ENCODE measurements at places on chromosomes 4 and X.

DNA sequence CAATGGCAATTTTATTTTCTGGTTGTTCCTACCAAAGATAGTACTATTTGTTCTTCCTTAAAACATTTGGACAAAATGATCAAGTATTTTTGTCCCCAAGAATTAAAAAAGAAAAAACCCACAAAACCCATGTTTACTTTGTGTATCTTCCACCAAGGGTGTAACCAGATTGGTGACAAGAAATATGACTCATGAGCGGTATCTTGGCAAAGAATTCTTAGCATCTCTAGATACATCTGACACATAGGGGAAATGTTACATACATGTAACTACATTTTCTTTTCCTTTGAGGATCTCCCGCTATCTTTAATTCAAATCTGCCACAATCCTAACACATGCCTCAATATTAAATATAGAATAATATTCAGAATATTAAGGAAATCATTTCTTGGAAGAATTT is 78.7 kb downstream of the WDFY3 start:
- DNase-seq = no peak

DNA sequence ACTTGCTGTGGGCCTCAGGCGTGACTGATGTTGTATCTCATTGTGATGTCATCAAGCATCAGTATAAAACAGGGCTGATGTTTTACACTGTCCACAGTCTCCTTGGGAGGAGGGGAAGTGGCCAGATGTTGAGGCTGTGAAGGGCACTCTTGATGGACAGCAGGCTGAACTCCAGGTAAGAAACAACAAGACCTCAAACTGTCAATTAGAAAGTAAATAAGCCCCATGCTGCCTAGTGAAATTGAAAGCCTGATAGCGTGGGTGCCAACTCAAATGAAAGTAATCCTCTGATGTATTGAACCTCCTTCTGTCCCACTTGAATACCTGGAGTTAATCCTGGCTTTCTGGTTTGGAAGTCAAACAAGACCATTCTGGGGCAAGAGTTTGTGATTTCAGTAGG is 19.7 kb downstream of the VSIG1 start:
- DNase-seq = no peak

DNA sequence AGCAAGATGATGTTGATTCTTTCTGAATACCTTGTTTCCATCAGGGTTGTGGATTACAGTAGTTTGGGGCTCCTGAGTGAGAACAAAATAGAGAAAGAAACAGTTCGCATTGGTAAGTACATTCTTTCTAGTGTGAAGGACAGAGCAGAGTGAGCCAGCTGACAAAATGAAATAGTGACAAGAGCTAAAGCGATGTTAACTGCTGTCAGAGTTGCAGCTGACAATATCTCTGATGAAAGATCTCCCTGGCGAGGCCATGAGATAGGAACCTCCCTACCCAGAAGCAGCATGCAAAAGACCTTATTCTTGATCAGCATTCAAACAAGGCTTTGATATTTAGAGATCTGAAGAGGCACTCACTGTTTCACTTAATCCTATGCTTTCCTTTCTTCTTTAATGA is 258.6 kb downstream of the CAMK2D start:
- DNase-seq = no peak

GRCh38 chr4:154478547-154478946 is 13.1 kb downstream of the DCHS2 start:
- no peak for DNase-seq

DNA sequence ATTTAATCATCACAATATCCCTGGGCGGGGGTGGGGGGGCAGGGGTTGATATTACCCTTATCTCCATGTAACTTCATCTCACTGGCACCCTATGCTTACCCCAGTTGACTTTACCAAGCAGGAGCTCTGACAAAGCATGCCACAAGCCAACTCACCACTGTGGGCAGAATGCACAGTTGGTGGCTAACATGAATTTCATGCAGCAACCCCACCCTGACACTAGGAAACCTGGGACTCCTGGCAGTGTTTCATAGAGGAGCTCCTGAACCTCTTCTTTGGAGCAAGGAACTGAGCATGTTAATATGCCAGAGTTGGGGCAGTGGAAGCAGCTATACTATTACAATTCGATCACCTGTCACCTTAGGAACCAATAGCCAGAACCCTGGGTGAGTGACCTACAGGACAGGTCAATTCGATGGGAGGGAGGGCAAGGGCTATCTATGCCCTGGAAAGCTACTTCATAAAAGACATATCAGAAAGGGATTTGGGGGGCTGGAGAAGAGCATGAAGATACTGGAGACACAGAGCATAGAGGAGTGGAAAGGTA is 97.2 kb upstream of the ACSL4 start:
- no peak for DNase-seq

DNA sequence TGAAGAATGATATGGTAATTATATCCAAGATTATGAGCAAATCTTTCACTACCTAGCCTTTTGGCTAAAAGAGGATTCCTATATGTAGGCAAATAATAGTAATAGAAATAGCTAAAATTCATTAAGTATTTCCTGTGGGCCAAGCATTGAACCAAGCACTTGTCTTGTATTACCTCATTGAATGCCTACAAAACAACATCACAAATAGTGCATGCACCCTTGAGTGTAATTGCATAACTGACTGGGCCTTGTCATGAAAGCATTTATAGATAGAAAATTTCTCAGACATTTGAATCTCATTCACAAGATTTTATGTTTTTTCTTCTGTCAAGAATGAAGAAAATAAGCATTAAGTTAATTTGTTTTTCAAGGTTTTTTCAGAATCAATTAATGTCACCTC is 3.9 kb upstream of the HPGDS start:
- DNase-seq = no peak

DNA sequence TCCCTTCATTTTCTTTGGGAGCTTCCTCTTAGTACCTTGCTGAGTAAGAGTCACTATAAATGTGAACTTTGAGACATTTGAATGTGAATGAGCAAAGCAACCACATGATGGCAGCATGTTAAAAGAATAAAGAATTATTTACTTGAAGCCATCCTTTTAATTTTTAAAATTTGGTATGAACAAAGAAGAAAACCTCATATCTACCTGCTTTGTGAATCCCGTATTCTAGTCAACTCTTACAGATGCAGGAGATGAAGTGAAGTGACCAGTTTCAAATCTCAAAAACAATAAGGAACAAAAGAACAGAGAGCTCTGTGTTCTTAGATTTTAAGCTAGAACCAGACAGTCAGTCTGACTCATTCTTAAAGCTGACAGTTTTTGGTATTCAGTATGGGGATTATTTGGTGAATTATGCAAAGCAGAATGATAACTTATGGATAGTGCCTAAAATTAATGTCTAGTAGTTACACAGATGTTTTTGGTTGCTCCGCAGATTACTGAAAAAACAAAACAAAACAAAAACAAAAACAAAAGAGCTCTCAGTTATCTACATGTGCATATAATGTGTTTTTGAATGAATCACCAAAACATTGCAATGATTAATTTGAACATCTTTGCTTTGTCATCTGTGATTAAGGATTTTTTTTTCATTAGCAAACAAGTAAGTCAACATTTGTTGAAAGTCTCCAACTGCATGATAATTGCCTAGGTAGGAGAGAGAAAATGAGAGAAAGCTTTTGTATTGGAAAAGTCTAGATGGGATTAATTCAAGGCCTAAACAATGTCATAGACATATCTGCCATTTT is 48.2 kb upstream of the H2AZ1 start:
- no peak for DNase-seq

DNA sequence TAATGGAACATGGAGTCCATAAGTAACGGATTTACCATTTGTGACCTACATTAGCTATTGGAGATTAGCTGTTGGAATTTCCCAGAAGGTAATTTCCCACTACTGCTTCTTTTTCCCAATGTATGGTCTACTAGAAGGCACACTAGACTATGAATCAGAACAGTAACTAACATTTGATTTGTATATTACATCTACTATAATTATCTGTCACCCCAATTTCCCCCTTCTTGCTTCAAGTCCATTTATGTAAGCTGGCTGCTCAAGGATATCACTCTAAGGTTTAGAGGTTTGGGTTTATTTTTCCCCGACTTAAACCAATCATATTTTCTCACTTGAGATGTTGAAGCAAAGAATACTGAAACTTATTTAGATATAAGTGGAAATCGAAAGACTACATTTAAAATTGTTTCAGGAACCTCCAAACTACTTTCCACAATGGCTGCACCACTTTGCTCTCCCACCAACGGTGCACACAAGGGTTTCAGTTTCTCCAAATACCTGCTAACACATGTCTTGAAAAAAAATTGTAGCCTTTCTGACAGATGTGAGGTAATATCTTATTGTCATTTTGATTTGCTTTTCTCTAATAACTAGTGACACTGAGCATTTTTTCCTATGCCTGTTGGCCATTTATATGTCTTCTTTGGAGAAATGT is 33.3 kb upstream of the H2AZ1 start:
- no peak for DNase-seq

- DNase-seq = peak; percentile 56
These were observed at the start of gene APLN for GRCh38 chrX:129654652-129655546. Gene APLN (minus strand): TSS chrX:129654956. CDS start chrX:129654630, 326 bp downstream.

DNA sequence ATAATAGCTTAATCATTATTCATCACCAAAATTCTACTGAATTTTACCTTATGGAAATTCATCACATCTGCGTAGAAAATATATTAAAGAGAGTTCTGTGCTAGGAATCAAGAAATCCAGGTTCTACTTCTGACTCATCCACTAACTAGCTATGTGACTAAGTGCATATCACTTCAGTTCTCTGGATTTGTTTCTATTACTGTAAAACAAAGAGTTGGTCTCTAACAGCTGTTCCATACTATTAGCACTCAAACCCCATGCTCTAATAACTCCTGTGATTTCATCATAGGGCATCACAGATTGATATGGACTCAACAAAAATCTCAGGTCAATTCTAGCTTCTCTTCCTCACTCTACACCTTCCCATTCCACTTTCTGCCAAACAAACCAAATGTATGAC is 572.0 kb downstream of the INPP4B start:
- DNase-seq = no peak

DNA sequence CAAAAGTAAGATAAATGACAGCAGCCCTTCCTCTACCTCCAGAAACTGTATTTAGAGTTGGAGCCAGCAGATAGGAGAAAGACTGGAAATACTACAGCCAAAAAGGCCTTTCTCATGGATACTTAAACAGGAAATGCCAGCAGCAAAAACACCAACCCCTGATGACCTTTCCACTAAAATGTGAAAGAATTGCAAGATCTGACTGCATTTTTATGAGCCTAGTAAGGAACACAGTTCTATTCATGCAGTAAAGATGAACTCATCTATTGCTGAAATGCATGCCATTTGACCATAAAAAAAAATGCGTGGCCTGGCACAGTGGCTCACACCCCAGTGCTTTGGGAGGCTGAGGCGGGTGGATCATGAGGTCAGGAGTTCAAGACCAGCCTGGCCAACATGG is 19.9 kb downstream of the ABCG2 start:
- DNase-seq = no peak

- DNase-seq = no peak
These were observed 1832.1 kb downstream of the ARAP2 start for GRCh38 chr4:34412233-34412632.

DNA sequence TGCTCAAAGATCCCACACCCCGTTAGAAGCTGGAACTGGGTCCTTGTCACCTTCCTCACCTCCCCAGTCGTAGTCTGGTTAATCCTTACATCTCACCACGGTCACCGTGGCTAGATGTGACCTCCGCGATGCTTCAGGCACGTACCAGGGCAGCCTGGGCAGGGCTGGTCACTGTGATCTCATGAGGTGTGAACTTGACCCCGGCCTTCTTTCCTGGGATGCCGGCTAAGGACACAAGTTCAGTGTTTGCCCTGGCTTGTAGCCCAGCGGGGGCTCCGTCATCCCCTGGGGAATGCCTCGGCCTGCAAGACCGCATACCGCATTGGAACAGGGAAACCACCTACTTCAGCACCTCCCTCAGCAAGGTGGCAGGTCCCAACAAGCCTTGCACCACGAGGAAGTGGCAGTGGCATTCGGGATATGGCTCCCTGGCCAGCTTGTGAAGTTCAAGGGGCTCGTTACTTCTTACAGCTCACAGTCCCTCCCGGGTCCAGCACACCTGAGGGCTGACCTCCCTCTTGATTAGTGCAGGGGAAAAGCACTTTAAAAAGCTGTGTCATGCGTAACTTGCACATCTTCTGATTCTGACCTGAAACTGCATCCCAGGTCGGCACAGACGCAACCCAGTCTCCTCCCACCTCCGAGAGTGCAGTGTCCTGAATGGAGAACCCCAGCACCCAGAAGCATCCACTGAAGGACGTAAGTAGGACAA is 25.9 kb downstream of the NOP14 start:
- no peak for DNase-seq

DNA sequence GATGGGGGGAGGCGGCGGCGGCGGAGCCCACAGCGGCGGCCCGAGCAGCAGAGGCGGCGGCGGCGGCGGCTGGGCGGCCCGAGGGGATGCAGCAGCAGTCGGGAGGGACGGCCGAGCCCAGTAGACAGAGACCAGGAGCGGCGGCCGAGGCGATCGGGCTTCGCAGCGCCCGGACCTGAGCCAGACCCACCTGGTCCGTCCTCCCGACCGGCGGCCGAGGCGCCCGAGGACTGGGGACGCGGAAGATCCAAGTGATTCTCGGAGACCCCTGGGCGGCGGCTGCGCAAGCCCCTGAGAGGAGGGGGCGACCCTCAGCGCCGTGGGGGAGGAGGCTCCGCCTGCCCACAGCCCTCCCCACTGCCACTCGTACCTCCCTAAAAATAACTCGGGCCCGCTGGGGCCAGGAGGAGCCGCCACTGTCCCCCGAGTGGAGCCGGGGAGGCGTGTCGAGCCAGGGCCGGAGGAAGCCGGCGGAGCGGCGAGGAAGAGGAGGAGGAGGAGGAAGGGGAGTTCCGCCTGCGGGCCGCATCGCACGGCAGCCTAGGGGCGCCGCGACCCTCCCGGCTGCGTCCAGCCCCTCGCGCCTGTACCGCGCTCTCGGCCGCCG is 608 bp downstream of the RAPGEF2 start:
- no peak for DNase-seq

- DNase-seq = no peak
These were observed at the start of gene SPP1 for GRCh38 chr4:87975466-87975865. Gene SPP1 (plus strand): TSS chr4:87975714. CDS start chr4:87976896, 1,182 bp downstream.

DNA sequence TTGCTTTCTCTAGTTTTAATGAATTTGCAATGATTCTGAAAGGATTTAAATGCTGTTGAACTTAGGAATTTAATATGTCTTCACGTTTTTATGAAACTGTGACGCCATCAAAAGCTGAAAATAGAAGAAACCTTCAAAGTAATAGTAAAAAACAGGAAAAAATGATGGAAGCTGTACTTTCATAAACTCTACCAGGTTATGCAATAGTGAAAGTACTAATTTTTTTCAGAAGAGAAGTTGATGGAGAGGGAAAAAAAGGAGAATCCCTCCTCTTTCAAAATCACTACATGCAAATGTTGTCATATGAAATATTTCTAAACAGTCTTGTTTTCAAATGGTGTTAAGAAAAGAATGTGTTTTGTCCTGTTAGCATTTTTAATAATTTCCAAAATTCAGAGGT is 73.6 kb downstream of the ZNF330 start:
- DNase-seq = no peak

GRCh38 chrX:119072744-119073143 is at the start of gene CT47C1:
Gene CT47C1 (plus strand): TSS chrX:119072993. CDS start chrX:119073226, 233 bp downstream.
- DNase-seq = no peak

DNA sequence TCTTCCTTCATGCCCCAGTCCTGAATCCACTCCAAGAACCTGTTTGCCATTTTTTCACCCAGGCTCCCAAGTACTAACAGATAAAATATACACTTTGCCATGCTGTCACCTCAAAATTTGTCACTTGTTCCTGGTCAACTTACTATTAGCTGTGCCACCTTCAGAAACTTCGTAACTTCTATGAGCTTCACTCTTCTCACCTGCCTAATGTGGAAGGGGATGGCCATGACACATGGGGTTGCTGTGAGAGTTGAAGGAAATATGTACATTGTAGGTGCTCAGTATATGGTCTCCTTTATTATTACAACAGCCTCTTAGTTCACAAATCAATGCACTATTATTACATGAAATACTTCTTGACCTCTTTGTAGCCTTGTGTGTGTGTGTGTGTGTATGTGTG is 10.4 kb downstream of the TMSB4X start:
- DNase-seq = no peak

All from NCI-H2227 treated with DMSO at 0.1 percent for 48 hours (cell line).